ENCODE measurements at places on chromosomes 1 and 21.

- no peak for DNase-seq
These were observed 50.3 kb upstream of the USP1 start for GRCh38 chr1:62386351-62387121.

- no peak for DNase-seq
These were observed 12.7 kb downstream of the DHCR24 start for GRCh38 chr1:54874079-54874830.

GRCh38 chr1:60171801-60172200 is 98.2 kb upstream of the C1orf87 start:
- no peak for DNase-seq

GRCh38 chr1:45177452-45177851 is 29.0 kb downstream of the ZSWIM5 start:
- DNase-seq: no peak

DNA sequence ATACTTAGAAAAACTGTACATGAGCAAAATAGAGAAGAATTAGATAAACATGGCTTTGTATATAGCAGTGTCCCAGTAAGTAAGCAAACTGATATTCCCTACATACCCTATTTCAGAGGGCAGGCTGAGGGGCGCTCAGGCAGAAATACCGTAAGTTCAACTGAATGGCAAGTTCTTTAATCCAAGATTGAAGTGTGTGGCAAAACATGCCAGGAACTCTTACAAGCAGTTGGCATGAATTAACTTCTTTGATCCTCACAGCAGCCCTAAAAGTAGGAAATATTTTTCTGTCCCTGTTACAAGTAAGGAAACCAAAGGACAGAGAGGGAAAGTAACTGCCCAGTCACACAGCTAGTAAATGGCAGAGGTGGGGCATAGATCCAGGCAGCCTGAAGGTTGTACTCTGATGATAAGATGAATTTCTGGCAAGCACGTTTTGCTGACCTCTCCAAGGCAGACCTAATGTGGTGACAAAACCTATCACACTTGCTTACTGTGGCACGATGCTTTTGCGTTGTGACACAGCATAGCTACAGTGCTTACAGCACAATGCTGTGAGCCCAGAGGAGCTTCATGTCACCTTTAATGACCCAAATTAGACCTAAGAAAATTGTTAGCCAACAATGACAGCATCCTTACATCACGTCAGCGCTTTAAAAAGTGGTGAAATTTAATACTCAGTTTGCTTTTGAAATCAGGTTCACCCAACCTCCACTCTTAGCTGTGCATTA is 35.0 kb upstream of the THEM4 start:
- no peak for DNase-seq

DNA sequence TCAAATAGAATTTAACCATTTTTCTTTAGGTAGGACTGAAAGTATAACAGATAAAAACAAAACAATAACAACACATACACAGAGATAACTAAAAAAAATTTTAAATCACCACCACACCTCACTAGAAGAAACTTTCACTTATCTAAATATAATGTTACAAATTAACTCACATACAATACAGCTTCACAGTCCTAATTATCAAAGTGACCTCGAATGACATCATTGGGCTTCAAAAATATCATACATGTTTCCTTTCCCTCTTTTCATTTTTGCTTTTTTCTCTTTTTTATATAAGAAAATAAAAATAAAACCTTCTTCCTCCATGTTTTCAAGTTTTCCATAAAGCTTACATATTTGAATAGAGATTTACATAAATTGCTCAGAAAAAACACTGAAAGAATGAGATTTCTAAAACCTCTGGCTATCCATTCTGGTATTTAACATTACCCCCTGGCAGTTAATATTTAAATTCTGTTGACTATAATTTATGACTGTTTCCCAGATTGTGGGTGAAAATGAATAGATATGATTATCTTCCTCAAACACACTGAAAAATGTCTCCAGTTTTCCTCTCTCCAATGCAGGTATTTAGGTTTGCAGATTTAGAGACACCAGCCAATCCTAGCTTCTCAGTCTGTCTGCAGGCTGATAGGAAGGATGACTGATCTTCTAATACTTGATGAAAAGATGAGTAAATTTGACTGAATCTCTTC is 40.5 kb upstream of the SLC19A2 start:
- no peak for DNase-seq

- no peak for DNase-seq
These were observed 3.0 kb downstream of the GPN2 start for GRCh38 chr1:26887125-26887524.

GRCh38 chr1:234912548-234913277 is 215.9 kb downstream of the TOMM20 start:
- DNase-seq: no peak

DNA sequence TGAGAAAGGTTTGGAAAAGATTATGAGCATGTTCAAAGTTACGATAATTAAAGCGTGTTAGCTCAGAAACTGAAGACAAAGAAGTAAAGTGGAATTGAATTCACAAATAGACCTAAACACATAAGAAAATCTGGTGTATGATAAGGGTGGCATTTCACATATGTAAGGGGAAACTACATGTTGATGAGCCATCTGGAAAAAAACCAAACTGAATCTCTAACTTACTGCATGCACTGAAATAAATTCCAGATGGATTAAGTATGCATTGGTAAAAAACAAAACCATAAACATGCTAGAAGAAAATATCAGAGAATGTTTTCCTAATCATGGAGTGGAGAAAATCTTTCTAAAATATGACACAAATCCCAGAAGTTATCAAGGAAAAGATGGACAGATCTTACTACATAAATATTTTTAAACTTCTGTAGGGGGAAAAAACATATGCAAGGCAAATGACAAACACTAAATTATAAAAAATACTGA is 34.0 kb upstream of the CTPS1 start:
- DNase-seq: no peak

GRCh38 chr1:21781815-21782348 is 1.1 kb downstream of the USP48 start:
- no peak for DNase-seq

DNA sequence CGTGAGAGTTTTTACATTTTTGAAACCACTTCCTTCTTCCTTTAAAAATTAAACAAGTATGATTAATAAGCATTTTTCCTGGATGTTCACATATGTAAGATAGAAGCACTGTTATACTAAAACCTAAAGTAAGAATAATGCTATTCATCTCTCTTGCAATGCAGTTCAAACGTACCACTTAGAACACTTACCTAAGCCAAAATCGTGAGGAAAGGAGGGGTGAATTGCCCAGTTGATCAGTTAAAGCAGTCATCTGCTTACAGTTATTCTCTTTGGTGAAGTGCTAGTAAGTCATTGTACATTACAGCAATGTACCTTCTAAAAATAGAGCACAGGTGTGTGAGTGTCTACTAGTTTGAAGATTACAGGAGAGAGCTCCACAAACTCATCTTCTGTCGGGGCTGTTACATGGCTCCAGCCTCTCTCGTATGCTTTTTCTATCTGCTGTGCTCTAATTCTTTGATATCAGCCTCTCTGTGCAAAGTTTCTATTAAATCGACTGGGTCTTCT is 3.4 kb downstream of the NCAM2 start:
- no peak for DNase-seq

DNA sequence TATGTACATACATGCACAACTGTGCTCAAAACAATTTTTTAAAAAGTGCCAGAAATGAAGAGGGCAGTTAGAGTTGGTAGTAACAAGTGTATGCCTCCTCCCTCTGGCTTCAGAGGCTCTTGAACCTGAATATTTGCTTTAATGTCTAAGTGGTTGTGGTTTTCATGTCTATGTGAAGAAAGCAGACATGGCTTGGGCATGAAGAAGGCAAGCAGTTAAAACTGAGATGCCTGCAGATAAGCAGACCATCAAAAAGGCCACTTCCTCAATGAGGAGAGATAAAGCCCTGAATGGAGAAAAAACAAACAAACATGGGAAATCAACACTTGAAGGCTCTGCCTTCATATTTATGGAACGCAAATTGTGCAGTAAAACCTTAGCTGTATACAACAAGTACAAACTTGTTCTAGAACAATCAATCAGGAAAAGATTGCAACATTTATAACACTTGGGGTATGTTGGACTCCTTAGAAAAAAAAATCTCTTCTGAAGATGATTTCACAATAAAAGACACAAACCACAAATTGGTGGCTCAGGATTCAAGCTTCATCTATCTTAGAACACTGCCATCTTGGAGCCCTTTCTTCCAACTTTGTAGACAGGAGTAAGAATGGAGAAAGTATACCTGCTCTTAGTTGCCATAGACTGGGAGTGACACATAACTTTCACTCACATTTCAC is 52.7 kb upstream of the PLA2G4A start:
- no peak for DNase-seq

- DNase-seq: no peak
These were observed 156.2 kb downstream of the TNFSF18 start for GRCh38 chr1:172894349-172895049.

DNA sequence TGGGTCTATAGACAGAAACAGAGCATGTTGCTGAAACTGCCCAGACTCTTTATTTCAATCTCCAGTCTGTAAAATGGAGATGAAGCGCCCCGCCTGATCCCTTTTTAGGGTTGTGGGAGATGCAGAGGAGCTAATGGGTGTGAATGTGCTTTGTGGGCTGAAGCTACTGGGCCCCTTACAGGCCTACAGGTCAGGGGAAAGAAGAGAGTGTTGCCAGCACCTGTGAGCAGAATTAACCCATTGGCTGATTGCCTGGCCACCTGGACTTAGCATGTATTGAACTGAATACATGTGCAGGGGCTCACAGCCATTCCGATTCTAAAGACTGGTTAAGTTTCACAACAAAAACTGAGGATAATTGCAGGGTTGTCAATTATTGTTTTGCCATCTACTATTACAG is 13.9 kb upstream of the ATF3 start:
- DNase-seq: no peak

All from coronary artery (tissue), 2 donors.